SJSA1 (cell line): ENCODE measurements at places on chromosomes 13 and 19.

DNA sequence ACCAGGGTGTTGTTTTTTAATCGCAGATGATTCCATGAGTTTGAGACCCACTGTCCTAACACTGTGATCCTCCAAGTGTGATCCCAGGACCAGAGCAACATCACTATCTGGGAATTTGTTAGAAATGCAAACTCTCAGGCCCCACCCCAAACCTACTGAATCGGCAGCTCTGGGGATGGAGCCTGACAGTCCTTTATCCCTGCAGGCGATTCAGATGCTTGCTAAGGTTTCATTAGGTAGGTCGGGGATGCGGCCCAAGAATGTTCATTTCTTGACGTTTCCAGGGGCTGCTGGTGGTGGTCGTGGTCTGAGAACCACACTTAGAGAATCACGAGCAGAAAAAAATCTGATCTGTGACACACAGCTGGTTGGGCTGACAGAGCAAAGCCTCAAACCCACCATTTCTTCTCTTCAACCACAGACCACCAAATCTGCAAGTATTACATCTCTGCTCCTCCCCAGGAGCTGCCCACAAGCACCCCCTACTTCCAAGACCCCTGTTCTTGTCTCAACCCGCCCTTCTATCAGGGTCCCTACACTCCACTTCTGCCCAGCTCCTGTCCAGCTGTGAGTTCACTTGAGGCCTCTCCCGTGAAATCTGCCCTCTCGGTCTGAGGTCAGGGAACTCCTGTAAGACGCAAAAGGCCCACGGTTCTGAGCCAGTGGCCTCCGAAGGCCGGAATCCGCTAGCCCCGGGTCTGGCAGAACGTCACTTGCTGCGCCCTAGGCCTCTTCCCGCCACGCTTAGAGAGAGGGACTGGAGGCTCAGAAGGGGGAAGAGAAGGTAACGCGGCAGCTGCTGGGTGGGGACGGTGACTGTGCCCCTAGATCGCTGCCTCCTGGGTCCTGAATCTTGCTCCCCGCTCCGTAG is 1.1 kb upstream of the FARP1 start:
- no peak for DNase-seq

DNA sequence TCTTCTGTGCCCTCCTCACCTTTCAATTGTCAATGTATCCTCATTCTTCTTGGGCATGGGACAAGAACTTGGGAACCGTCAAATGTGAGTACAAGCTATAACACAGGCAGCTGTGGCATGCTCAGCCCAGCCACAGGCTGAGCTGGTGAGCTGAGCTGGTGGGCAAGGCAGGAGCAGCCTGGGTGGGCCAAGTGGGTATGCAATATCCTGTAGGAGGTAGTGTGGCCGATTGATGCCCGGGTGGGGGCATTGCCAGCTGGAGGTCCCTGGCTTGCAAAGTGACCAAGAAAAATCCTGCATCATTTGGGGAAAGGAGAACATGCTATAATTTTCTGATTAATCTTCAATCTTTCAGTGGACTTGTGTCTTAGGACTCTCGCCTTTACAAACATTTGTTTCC is 507.2 kb upstream of the SLC10A2 start:
- no peak for DNase-seq

- no peak for DNase-seq
Observed at GRCh38 chr13:31963631-31964030, 67.9 kb upstream of the FRY start.

DNA sequence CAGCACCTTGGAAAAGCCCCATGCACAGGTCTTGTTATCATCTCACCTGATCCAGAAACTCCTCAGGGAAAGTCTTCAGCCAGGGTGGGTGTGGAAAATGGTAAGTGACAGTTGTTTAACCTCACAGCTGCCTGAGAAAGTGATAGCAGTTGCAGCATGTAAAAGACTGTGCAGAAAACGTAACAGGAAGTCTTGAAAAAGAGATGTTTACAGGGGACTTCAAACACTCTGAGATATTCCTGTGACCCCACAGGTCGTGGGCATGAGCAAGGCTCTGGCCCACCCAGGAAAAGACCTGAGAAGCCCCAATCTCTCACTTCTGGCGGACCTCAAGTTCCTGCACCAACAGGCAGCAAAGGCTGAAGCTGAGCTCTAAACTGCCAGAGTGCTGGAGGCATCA is 826.9 kb downstream of the UQCRFS1 start:
- no peak for DNase-seq

DNA sequence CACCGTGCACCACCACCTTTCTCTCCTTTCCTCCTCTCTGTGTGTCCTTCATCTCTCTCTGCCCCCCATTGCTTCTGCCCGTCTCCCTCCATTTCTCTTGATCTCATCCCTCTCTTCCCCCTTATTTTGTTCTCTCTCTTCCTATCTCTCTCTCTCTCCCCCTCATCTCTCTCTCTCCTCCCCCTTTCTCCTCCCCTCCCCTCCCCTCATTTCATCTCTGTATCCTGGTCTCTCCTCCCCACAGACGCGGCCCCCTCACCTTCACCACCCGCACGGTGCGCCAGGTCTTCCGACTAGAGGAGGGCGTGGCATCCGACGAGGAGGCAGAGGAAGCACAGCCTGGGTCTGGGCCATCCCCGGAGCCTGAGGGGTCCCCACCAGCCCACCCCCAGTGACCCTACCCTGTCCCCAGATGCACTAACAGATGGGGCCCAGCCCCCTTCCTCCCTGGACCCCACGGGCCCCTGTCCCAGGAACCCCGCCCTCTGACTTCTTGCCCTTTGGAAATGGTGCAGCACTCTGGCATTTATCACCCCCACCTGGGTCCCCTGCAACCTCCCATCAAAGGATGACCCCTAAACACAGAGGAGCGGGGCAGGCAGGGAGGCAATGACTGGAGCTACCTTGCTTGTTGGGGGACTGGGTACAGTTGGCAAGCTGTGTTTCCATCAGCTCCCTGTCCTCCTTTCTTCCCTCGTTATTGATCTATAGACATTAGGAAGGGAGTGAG is 19.6 kb downstream of the KCNC3 start:
- no peak for DNase-seq

- DNase-seq: no peak
Observed at GRCh38 chr13:66520511-66521355, 709.4 kb downstream of the PCDH9 start.

DNA sequence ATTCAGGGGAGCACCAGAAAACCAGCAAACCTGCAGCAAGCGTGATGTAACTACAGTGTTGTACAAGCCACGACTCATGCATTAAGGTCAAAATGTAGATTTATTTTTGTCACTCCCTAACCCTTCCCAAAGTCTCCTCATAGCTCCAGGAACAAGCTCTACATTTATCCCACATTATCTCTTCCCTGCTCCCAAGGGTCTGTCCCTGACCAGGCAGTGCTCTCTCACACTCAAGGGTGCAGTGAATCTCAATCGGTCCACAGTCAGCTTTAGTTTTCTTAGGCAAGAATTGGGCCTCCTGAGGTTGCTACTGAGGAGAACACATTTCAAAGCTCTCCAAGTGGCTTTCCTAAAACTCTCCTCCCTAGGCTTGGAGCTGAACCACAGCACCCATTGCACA is 219.4 kb downstream of the NHLRC3 start:
- DNase-seq: no peak

GRCh38 chr13:23350009-23350408 is 83.5 kb downstream of the SACS start:
- DNase-seq: no peak

DNA sequence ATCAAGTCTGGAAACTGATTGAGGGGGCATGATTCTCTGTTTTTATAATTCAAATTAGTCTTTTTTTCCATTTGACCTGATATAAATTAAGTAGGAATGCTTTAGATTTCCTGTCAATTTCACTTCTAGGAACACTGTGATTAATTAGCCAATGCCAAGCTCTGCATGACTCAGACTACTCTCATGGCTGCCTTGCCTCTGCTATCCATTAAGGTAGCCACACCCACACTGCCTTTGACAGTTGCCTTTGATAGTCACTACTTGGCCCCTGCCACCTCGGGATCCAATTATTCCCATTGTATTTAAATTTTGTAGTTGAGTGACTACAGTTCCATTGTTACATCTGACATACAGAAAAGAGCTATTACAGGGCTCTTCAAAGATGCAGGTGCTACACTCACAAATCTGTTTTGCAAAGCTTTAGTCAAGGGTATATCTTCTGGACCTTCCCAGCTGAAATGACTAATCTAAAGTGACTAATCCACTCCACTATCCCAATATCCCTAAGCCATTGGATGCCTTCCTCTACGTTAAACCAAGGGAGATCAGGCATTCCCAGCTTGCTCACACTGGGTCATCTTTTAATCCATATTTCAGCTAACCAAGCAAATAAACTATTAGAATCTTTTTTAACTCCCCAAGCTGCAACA is 1193.1 kb upstream of the MIR17HG start:
- no peak for DNase-seq
